A549 treated with Hydrocortisone at 1 μM for 4 hours (cell line): ENCODE measurements at places on chromosomes 5 and 9. TPM values are rescaled to one million over a fixed set of nuclear protein-coding genes. Genes with fewer than 3 reads are reported as not detected.

The TRAF1 gene
- 1.7 to 2.7 TPM (median 2.4 TPM) in 5 replicates for total RNA-seq

The FOXD4L6 gene
- total RNA-seq = 0.06 to 0.07 TPM in 2 of 5 replicates, not detected in the others

The RGS7BP gene
- total RNA-seq = not detected in 5 replicates

The ESM1 gene
- not detected in 5 replicates for total RNA-seq

The FOXD4 gene
- 0.23 to 0.55 TPM (median 0.44 TPM) in 5 replicates for total RNA-seq

The GRIA1 gene
- total RNA-seq = not detected in 5 replicates

The PCDHAC1 gene
- total RNA-seq = 1.8 to 2.5 TPM (median 2.2 TPM) in 5 replicates

The SPATA31D4 gene
- total RNA-seq = not detected in 5 replicates

The C1QTNF3 gene
- 0.09 to 0.39 TPM (median 0.25 TPM) in 5 replicates for total RNA-seq

The SLC25A48 gene
- total RNA-seq = 0.12 to 0.45 TPM (median 0.24 TPM) in 5 replicates

The FOXI1 gene
- total RNA-seq = not detected in 5 replicates

The STK32A gene
- 0.21 to 0.38 TPM (median 0.24 TPM) in 5 replicates for total RNA-seq

The PDE8B gene
- total RNA-seq = 1.2 to 2.4 TPM (median 1.7 TPM) in 5 replicates

The SPATA31A3 gene
- total RNA-seq = not detected in 5 replicates

The SMIM33 gene
- total RNA-seq = not detected in 5 replicates

The PTPA gene
- 120 to 138 TPM (median 130 TPM) in 5 replicates for total RNA-seq

The PCDHGA9 gene
- 0.05 to 0.07 TPM (median 0.07 TPM) in 4 of 5 replicates, not detected in the other for total RNA-seq

The PCDHA5 gene
- total RNA-seq = 0.70 to 1.1 TPM (median 0.76 TPM) in 5 replicates

The SOWAHA gene
- 0.08 to 0.14 TPM (median 0.13 TPM) in 5 replicates for total RNA-seq

The MAMDC2 gene
- 0.16 to 0.35 TPM (median 0.28 TPM) in 5 replicates for total RNA-seq

The ARID3C gene
- 0.21 to 0.25 TPM (median 0.22 TPM) in 5 replicates for total RNA-seq

The PCA3 gene
- total RNA-seq = not detected in 5 replicates

The GSN gene
- total RNA-seq = 72.1 to 90.9 TPM (median 86.6 TPM) in 5 replicates

The IL7R gene
- total RNA-seq = 0.28 to 0.59 TPM (median 0.36 TPM) in 5 replicates

The SHISAL2B gene
- total RNA-seq = not detected in 5 replicates

The PIP5KL1 gene
- total RNA-seq = 1.5 to 2.1 TPM (median 1.6 TPM) in 5 replicates

The LCP2 gene
- 0.05 to 0.06 TPM in 2 of 5 replicates, not detected in the others for total RNA-seq

The ZNG1F gene
- 17.8 to 32.8 TPM (median 28.0 TPM) in 5 replicates for total RNA-seq

The SETX gene
- total RNA-seq = 17.1 to 24.2 TPM (median 18.9 TPM) in 5 replicates

The UBE2QL1 gene
- 1.3 to 1.6 TPM (median 1.4 TPM) in 5 replicates for total RNA-seq

The CKMT2 gene
- not detected in 5 replicates for total RNA-seq

The GPR150 gene
- total RNA-seq = 0.06 to 0.23 TPM (median 0.16 TPM) in 5 replicates

The WHRN gene
- total RNA-seq = 5.1 to 7.3 TPM (median 6.4 TPM) in 5 replicates
